ENCODE measurements at places on chromosomes 3 and 15.

DNA sequence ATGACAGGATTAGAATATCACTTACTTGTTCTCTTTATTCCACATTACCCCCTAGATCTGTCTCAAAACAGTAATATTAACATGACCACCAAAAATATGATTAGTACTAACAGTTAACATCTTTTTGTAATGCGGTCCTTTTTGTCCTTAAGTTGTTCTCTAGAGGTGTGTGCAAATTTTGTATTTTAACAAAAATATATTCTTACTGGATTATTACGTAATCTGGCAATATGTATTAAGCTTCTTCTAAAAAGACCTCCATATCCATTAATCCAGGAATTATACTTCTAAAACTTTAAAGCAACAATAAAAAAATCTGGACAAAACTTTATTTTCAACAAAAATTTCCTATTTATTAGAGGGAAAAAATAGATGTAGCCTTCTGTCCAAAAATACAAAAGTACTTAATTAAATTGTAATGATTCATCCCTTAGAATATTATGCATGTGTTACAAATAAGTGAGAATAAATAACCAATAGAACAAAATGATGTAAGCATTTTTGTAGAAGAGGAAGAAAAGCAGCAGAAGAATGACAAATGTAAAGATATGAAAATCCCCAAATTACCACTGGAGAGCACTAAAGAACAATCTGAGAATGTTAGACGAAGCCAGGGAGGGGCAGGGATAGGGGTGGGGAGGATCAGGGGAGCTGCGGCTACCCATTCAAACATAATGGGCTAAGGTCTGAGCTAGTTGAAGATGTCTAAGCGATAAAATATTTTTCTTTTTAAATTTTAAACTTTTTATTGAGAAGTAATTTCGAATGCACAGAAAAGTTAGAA, 945.6 kb downstream of the MCTP2 start:
- DNase-seq, result no peak

DNA sequence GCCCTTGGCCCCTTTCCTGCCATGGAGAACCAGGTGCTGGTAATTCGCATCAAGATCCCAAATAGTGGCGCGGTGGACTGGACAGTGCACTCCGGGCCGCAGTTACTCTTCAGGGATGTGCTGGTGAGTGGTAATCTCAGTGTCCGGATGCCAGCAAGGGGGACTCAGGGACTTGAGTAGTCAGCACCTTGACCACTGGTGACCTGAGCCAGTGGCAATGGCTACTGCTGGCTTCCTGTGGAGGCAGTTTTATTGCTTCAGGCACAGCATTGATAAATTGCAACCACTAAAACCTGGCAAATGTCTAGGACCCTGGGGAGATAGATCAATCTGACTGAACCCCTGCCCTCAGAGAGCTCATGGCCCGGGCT, 830 bp downstream of the MAP2K5 start:
- no peak for DNase-seq

DNA sequence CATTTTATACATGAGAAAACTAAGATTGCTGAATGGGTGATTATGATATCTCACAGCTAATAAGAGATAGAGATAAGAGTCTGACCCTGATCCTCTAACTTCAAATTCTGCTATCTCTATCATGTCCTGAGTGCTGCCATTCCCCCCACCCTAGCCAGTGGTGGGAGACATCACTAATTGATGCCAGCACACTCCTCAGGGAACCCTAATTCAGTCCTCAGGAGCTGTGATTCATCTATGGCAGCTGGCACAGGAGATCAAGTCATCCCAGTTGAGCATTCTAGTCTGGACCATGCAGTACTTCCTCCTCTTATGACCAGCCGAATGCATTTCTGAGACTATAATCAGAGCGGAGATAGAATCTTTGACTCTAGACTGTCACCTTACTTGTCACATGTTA, 71.9 kb downstream of the SYNM start:
- no peak for DNase-seq

- peak; percentile 26 for DNase-seq
Measured at GRCh38 chr15:94584833-94585244, 353.5 kb downstream of the MCTP2 start.

DNA sequence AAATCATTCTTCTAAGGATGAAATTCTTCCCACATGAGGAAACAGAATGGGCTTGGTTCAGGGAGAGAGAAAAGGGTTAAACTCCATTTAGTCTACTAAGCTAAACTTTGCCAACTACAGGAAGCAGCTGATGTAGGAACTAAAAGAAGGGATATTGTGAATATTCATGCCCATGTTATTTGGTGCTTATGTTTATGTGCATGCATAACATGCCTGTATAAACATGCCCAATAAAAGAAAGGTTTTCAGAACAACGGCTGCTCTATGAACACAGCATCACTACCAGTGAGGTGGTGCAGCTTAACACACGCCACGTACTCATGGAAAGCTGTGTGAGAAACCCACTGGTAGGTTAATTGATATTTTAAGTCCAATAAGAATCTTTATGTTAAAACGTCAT, 59.4 kb upstream of the VGLL4 start:
- DNase-seq, result no peak

DNA sequence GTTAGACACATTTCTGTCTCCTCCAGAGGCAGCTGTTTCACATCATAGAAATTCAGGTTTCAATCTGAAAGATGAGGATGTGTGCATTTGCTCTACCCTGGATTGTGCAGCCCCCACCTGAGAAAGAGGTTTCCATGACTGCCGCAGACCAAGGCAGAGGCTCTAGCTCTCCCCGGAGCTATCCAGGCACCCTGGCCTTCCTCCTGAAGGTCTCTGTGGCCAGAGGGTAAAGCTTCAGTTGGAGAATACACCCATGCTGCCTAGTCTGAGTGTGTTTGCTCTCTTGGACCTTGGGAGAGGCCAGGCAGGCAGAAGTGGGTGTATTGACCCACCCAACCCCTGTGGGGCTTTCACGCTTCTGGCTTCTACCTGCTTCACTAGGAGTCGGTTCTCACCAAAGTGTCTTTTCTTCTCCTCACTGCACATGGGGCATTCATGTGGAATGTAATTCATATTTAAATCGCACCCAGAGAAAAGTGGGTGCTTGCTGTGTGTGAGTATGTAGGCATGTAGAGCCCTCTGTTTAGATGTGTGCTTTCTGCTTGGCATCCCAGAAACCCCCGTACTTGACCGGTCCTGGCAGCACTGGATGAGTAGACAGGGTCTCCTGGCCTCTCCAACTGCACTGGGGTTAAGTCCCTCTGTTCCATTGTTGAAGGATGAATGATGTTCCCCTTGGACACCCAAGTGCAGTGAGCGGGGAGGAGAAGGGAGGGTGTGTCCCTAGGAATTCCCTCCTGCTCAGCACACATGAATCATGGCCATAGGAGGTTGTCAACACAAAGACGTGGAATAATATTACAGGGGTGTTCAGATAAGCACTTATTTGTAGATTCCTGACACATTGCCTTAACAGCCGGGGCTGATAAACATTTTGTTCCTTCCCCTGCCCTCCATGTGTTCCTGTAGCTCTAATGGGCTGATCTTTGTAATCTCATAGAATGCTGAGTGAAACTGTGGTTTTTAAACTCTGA, 20.3 kb upstream of the RAB6B start:
- DNase-seq, result no peak

DNA sequence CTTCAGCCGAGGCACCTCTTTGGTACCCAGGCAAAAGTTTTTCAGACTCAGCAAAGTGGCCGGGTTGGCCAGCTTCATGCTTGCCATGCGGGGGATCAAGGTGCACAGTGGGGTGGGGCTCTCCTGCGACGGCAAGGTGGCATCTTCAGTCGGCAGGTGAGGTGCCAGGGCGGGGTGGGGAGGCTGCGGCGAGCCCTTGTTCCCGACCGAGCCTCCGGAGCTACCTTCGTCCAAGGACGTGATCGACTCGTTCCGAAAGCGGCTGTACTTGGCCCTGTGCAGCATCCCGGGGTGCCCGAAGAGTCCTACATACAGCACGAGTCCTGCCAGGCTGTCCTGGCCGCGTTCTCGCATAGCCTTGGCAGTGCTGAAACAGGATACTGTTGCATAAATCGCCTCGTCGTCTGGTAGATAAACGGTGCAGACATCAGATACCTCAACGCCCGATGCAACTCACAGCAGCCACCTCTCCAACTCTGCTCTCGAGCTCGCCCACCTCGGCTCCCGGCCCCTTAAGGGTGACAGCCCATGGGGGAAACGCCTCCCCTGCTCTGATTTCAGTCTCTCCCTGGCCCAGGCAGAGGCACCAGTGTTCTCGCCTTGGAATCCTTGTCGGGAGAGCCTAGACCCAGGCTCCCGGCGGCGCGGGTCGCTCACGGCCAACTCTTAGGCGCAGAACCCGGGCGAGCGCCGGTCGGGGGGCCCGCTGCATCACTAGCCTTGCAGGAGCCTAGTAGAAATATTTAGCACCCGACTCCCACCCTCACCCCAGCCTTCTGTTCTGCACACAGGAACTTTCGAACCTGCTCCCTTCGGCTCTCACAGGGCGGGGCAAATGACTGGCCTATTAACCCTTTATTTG, 826 bp downstream of the SHC4 start:
- DNase-seq, result no peak

GRCh38 chr3:115239717-115240116, 92.6 kb upstream of the ZBTB20 start:
- no peak for DNase-seq

- DNase-seq, result no peak
Measured at GRCh38 chr3:155078711-155079467, 1.2 kb upstream of the MME start.

- DNase-seq, result no peak
Measured at GRCh38 chr3:38115645-38116427, 21.1 kb downstream of the ACAA1 start.

DNA sequence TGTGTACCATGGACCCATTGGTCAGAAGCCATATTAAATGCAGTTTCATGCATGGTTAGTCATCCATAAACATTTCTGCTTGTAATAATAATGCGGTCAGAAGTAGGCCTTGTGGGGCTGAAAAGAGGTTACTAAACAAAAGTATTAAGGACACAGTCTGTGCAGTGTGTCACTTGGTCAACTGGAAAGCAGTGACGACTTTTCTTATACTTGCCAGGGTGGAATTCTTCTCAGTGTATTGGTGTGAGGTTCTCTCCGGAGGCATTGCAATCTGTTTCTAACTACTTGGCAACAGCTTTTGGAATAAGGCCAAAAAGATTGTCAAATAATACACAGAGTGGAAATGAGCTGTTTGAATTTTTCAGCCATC, 46.8 kb downstream of the CHL1 start:
- DNase-seq, result no peak

GRCh38 chr3:18153571-18154173, 271.5 kb downstream of the SATB1 start:
- DNase-seq, result no peak

DNA sequence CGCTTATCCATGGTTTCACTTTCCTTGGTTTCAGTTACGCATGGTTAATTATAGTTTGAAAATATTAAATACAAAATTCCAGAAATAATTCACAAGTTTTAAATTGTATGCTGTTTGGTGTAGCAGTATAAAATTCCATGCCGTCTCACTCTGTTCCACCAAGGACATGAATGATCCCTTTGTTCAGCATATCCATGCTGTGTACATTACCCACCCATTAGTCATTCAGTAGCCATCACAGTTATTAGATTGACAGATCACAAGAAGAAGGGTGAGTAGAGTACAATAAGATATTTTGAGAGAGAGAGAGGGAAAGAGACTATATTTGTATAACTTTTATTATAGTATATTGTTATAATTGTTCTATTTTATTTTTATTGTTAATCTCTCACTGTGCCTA, 535.5 kb downstream of the SQOR start:
- DNase-seq, result no peak

DNA sequence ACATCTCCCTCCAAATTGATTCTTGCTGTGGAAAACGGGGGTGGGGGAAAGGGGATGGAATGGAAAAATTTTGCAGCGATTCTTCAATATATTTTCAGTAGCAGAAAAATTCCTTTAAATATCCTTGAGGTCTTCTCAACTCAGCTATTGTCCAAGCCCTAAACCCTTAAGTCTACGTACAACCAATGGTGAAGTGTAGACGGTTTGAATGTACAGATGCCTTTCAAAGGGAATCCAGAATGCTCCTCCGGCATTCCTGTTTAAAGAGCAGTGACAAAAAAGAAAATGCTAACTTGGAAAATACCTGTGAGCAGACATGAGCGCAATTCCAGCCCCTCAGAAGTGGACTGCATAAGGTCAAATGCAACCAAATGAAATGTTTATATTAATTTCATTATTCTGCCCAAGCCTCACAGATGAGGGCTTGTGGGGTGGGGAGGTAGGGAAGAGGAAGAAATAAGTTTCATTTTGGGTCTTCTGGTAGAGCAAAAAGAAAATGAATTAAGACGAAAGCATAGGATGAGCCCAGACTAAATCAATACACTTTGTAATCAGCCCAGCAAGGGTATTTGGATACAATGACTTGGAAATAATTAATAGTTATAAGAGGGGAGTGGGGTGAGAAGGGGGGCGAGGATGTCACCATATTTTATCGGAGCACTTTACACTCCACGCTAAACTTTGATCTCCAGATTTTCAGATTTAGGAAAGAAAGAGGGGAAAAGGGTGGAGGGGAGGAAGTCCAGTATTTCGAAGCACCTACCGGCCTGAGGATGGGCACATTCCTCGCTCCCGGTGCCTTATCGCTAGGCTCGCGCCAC, 2.7 kb downstream of the FOXP1 start:
- DNase-seq, result no peak

- no peak for DNase-seq
Measured at GRCh38 chr15:51302480-51302879, 35.9 kb downstream of the CYP19A1 start.

DNA sequence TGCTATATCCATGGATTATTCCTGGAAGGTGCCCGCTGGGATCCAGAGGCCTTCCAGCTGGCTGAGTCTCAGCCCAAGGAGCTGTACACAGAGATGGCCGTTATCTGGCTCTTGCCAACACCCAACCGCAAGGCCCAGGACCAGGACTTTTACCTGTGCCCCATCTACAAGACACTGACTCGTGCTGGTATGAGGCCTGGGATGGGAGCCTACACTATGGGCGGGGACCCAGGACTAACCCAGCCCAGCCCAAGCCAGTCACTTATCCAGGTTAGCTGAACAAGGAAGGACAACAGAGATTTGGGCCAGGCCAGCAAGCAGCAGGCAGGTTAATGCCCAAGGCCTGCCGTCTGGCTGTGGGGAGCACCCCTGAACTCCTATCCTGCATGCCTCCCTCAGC, 45.3 kb downstream of the SEMA3G start:
- DNase-seq, result no peak

DNA sequence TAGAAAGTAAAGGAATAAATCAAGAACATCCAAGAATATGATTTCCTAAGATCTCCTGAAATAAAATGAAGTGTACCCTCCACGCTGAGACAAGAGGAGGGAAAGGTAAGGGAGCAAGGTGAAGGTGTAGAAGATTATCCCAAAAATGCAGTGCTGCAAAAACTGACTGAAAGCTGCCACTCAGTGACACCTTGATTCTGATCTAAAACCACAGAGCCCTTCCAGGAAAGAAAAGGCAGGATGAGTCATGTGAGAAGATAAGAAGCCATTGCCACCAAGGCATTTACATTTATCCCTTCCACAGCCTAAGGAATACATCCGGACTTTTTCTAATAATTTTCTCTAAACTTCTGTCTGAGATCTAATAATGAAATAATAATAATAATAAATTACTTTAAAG, 49.9 kb downstream of the IGSF11 start:
- DNase-seq, result no peak

- DNase-seq, result no peak
Measured at GRCh38 chr3:122497425-122497824, 17.3 kb downstream of the KPNA1 start.

- DNase-seq, result no peak
Measured at GRCh38 chr3:58059349-58060321, 51.4 kb downstream of the FLNB start.

Measured in stimulated activated CD4-positive, alpha-beta T cell treated with anti-CD3 and anti-CD28 coated beads, Interleukin-4, amount 100 ng/mL, for 1 hour (primary cell).